Muscle of arm (tissue), 14 donors: ENCODE measurements at places on chromosomes 2 and 18. TPM values are rescaled to one million over a fixed set of nuclear protein-coding genes. Genes with fewer than 3 reads are reported as not detected.

DNA sequence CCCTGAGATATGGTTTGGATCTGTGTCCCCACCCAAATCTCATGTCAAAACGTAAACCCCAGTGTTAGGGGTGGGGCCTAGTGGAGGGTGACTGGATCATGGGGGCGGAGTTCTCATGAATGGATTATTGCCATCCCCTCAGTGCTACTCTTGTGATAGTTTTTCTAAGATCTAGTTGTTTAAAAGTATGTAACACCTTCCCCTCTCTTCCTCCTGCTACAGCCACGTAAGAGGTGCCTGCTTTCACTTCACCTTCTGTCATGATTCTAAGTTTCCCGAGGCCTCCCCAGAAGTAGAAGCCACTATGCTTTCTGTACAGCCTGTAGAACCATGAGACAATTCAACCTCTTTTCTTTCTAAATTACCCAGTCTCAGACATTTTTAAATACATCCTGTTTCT, 16.9 kb downstream of the PUM2 start:
- no peak for DNase-seq

DNA sequence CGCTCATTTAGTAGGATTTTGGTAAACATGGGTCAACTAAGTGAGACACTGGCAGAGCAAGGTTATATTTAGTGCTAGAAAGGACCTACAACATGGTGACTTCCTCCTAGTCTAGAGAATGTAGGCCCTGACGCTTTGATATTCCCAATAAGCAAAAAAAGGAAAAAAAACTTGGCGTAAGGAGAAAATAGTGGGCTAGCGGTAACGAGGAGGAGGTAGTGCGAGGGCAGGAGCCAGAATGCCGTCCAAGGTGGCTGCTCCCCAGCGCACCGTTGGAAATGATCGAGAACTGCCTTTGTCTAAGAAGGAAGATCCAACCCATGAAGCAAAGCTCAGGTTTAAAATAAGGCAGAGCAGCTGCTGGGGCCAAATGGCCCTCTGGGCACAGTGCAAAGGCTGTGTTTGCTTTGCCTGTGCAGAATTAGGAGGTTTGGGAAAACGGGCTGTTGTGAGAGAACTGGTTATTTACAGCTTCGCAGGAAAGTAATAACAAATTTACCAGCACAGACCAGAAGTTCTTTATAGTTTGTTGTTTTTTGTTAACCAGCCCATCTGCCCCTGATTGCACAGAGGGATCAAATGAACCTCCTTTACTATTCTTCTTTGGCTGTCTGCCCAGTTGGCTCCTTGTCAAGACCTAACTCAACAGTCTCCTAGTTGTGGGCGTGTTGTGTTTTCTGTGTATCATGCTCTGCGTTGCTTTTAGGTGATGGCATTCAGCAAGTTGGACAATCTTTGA, 86.6 kb downstream of the ITGB1BP1 start:
- DNase-seq = peak; percentile 71

DNA sequence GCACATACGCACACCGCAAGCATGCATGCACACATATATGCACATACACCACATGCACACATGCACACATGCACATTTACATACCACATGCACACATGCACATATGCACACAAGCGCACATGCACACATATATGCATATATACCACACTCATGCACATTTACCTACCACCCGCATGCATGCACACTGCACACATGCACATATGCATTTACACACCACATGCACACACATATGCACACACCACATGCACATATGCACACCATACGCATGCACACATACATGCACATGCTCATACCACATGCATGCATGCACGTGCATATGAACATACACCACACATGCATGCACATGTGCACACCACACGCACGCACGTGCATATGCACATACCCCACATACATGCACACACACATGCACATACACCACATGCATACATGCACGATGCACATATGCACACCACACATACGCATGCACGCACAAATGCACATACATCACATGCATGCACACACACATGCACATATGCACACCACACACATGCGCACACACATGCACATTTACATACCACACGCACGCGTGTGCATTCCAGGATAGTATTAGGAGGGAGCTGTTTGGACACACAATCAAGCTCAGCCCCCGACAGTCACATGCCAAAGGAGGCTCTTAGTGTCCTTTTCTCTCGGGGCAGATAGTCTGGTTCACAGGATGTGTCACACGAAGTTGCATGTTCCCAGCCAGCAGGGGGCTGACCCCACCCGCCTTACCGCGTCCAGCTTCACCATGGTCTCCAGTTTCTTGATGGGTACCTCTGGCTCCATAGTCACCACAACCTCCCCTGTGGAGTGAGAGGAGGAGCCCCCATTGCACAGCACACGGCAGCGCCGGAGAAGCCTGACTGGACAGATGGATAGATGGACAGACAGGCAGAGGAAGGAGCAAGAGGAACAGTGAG, 5.9 kb downstream of the OTOF start:
- DNase-seq = no peak

The PAX3 gene
- polyA plus RNA-seq = 1.6 TPM

The INPP5D gene
- 26.1 TPM for polyA plus RNA-seq
